ENCODE measurements at places on chromosomes 11 and 22.
A peak's percentile ranks its signal among the peaks of the same experiment; 100 is the strongest.

- no peak for DNase-seq
Measured at GRCh38 chr22:30646518-30647160, 11.1 kb downstream of the SLC35E4 start.

DNA sequence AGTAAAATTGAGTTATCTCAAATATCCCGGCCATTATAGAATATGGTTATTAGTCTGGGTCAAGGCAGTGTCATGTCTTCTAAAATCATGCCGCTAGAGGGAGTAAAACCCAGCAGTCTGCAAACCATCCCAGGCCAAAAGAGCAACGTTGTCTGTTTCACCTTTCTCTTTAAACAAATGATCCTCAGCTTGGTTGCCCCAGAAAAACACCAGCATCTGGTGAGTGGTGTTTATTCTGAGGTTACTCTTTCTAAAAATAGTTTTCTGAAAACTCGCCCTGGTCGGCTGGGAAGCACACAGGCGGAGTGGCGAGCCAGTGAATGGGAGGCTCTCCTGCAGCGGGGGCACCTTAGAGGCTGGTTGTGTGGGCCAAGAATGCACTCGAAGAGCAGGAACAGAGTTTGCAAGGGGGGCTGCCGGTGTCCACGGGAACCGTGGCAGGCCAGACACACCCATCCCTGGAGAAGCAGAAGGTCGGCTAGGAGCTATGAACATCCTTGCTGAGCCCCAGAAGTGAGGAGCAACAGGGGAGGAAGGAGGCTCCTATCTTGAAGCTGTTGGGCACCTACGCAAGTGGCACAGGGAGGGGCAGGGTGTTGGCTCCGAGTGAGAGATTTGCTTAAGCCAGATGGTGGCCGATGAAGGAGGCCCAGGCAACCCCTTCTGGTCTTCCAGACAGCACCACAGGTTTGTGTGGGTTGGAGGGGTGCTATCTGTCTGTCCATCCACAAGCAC, 297.1 kb downstream of the ETS1 start:
- DNase-seq: peak; percentile 85

DNA sequence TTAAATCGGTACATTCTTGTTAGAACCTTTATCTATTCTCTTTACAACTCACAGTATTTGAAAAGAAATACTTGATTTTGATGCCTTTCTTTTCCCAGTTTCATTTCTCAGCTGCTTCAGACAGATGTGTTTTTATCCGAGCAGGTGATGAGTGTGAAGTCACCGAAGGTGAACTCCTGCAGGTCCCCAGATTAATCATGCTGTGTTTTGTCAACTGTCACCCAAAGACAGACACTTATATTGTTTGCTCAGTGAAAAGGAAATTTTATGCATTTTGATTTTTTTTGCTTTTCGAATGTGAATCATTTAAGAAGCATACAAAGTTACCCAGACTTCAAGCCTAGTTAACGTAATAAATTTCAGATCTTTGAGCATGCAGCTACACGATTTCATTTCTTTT, 7.8 kb upstream of the TMPRSS13 start:
- no peak for DNase-seq

DNA sequence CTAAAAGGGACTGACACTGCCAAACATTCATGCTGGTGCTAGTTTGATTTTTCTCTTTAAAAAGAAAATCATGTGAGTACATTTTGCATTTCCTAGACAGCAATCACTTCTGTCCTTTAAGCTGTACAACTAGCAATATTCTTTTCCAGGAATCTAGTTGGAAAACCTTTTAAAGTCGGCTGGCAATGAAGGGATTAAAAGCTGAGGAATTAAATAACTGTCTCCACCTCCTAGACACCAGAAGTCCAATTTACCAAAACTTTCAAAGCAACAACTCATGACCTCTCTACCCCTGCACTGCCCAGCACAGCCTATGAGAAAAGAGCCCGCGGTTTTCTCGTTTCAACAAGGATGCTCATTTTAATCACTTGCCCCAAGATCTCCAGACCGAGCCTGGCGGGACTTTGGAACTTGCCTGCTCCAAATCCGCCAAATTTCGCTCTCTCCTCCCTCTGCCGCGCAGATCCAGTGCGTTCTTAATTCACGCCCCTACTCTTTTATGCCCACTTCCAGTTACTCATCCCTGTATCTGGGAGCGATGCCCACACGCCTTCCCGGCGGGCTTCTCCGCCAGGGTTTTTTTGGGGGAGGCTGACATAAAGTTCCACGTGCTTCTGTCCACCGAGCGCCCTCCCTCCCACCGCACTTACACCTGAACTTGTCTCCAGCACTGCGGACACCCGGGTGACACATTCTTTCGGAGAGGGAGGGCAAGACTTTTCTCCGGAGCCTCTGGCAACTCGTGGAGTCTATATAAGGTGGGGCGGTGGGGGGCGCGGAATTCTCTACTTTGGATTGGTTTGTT, 2.5 kb downstream of the MPPED2 start:
- DNase-seq: no peak

GRCh38 chr11:2796091-2796490, 89.5 kb downstream of the CDKN1C start:
- no peak for DNase-seq

DNA sequence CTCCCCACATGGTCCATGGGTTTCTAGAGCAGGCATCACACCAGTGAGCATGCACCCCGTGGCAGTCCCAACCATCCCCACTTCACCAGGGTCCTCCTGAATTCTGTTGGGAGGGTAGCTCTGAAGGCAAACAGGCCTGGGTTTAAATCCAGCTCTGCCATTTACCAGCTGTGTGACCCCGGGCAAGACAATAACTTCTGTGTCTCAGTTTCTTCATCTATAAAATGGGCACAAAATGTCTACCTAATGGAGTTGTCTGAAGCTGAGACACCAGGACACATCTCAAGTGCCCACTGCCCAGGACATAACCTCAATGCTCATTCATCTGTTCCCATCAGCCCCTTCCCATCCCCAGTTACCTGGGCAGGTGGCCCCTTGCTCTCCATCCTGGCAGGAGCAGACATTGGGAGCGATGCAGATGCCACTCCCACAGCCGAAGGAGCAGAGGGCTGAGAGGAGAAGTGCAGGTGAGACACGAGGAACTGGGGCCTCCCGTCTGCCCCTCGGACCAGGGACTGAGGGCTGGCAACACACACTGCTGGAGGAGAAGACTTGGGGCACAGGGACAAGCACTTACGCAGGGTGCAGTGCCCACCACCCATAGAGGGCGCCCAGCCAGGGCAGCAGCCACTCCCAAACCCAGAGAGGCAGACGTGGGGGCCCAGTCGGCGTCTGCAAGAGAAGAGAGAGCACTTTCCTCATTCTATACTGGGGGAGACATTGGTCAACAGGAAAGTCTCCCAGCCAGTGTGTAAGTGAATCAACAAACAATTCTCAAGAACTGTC, 4.0 kb downstream of the VWCE start:
- DNase-seq: no peak

- peak; percentile 98 for DNase-seq
Measured at GRCh38 chr11:35337136-35337913, 82.0 kb downstream of the SLC1A2 start.

DNA sequence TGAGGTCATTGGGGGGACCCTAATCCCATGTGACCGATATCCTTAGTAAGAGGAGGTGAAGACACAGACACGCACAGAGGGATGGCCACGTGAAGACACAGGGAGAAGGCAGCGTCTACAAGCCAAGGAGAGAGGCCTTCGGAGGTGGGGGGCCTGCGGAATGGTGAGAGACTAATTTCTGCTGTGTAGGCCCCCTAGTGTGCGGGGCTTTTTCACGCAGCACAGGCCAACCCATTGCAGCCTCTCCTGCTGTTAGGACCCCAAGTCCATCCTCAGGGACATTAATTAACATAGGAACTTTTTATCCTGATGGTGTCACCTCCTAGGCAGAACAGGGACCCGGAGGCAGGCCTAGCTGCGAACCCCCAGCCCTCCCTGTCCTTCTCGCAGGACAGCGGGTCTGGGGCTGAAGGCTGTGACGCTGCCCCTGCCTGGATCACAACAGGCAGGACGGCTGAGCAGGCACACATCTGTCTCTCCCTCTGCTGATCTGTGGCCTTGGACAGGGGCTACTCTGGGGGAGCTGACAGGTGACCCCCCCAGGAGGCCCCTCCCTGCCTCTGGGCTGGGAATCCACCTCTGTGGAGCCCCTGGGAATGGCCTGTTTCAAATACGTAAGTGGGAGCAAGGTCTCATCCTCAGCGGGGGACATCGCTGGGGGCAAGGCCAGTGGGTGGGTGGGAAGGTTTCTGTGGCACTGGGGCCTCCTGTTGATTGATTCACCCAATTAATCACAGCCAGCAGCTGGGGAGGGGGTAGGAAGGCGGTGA, 7.9 kb downstream of the ASCL2 start:
- no peak for DNase-seq

DNA sequence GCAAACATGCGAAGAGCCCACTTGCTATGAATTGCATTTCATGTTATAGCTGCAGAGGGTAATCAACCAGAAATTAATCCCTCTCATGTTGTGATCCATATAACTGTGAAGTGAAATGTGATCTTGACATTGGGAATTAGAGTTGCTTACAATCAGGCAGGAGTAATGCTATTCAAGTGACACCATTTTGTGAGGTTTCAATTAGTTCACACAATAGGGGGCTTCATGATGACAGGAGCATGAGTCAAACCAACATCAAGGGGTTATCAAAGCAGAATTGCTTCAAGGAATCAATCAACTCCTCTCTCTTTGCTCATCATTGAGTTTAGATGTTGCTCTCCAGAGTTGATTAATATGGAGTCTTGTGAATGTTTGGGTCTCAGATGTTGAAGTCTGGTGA, 1585.2 kb upstream of the TENM4 start:
- no peak for DNase-seq

DNA sequence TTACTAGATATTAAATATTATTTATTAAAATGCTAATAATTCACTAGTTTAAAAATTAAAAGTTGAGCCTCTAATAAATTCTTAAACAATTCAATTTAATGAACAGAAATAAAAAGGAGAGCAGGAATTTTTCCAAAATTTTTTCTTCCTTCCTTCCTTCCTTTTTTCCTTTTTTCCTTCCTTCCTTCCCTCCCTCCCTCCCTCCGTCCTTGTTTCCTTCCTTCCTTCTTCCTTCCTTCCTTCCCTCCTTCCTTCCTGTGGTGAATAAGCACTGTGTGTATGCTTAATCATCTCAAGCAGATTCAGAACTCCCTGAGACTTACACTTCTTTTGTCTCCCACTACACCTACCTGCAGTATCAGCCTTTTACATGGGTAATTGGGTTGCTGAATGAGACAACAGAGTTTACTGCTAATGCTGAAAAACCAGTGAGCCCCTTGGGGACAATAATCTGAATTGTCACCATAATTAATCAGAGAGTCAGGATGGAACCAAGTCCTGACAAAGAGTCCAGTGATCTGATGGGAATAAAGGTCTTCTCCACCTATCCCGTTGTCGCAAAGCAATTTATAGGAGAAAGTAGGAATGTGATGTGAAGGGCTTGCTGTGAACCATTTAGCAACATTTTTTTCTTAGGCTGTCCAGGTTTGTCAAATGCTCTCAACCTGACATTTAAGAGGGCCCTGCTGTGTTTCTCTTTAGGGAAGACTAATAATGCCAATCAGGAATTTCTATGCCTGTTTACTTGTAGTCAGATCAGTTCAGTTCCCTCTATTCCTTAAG, 58.1 kb upstream of the CEP295 start:
- no peak for DNase-seq

DNA sequence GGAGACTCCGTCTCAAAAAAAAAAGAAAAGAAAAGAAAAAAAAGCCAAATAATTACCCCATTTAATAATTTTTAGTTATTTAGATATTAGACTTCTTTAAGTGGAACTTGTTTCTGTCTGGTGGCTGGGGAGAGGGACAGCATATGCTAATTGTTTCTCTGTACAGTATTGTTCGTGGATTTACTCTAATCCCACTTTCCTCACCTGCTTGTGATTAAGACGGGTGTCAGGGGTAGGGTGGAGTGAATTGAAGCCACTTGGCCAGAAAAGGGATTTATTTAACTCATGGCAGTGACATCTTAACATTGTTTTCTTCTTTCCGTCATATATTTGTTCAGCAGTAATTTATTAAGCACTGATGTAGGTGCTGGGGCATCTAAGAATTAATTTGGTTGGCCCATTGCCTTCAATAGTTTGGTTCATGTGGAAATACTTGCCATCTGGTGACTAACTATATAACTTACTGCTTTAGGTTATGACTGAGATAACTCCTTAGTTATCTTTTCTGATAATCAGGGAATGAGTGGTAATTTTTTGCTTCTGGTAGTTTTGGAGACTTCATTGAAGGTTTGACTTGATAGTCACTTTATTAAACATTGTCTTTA, 4.6 kb downstream of the TNRC6B start:
- DNase-seq: peak; percentile 53

DNA sequence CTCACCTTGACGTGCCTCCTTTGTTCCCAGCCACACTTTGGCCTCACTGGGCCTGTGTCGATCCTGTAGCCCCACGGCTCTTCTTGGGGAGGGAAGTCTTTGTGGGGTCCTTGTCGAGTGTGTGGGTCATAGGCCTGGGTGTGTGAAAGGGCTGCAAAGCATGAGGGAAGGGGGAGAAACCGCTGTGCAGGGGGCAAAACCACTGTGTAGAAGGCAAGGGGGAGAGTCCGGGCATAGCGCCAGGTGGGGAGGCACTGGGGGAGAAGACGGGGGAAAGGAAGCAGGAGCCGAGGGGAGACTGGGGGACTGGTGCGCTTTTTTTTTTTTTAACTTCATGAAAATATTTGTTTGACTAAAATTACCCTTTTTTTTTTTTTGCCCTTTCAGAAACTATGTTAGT, 65.1 kb upstream of the RASD2 start:
- peak; percentile 31 for DNase-seq

GRCh38 chr22:39212721-39213376, 31.9 kb downstream of the PDGFB start:
- DNase-seq: no peak

GRCh38 chr11:61532134-61533038, 23.8 kb downstream of the LRRC10B start:
- DNase-seq: no peak

DNA sequence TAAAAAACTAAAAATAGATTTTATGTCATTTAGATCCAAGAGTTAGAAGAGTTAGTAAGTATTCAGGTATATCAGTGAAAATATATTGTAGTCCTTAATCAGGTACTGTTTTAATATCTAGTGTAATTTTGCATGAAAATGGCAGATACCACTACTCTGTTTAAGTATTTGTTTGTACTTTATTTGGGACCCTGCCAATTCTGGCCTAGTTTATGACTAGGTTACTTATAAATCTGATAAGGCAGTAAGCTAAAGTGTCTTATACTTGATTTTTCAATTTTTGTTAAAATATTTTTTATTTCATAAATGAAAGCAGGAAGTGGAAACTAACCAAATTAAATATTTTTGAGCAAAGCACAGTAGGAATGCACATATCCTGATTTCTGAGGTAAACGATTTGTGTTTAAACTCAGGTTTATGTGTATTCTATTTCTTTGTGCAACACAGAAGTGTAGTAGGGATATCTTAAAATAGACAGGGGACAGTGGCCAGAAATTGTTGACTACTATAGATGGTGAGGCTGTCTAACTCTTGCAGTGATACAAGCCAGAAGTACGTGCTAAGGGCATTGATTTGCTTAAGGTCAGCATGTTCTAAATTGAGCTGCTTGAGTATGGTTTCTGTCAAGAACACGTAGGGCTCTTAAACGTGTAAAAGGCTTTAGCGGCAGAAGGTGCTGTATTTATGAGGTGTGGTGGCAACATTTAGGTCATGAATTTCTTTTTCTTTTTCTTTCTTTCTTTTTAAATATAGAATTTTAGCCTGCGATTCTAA, 34.0 kb downstream of the HIPK3 start:
- DNase-seq: no peak

All from fibroblast of skin of abdomen (primary cell).